ENCODE measurements at places on chromosomes 6 and 20.

DNA sequence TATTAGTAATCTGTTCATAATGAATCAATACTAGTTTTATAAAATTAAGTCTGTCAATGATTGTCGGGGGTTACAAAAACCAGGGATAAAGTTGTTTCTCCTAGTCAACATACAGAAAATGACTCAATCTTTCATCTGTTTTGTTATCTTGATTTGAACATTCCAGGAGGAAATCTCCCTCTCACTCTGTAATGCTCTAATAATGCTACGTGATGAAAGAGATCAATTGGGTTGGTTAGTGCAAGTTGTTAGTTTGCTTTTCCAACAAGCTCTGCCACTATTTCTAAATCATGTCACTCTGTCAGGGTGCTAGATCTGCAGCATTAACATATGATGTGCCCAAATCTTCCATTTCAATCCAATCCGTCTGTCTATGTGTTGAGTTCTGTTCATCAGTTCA lies 379.5 kb upstream of the GJE1 start:
- DNase-seq: no peak

DNA sequence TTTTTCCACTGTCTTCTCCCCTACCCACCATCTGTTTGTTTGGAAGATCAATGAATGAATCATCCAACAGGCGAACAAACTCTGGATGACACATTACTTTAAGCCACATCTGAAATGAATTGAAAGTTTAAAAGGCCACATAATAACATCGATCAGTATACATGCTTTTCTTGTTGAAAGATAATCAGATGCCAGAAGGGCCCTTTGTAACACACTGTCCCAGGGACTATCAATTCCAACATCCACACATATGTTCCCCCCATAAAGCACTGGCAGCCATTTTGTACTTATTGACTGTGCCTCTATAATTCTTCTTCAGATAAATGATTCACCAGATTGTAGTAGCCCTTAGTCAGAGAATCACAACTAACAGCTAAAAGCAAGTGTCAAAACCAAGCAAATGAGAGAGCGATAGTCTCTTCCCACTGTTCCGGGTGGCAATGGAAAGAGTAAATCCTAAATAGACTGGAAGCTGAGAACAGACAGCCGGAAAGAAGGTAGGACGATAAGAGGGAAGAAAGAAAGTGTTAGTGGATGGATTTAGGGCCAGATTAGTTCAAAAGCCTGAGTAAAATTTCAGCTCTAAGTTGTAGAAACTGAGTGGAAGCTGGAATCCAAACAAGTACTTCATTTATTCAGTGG lies 184.9 kb upstream of the TENT5A start:
- DNase-seq: peak; percentile 17

DNA sequence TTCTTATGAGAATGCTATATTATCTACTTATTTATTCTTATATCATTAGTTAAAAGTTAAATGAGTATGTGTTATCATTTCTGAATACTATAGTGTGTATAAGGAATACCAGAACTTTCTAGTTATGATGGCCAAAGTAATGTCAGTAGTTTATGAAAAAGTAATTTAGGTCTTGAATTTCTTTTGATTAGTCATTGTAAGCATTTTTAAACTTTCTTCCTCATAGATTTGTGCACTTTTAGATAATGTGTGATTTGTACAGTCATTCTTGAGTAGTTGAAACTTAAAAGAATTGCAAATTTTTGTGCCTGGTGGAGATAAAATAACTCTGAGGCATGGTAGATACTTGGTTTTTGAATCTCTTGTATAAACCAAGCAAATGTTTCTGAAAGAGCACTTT lies 311.3 kb downstream of the CDKAL1 start:
- DNase-seq: no peak

DNA sequence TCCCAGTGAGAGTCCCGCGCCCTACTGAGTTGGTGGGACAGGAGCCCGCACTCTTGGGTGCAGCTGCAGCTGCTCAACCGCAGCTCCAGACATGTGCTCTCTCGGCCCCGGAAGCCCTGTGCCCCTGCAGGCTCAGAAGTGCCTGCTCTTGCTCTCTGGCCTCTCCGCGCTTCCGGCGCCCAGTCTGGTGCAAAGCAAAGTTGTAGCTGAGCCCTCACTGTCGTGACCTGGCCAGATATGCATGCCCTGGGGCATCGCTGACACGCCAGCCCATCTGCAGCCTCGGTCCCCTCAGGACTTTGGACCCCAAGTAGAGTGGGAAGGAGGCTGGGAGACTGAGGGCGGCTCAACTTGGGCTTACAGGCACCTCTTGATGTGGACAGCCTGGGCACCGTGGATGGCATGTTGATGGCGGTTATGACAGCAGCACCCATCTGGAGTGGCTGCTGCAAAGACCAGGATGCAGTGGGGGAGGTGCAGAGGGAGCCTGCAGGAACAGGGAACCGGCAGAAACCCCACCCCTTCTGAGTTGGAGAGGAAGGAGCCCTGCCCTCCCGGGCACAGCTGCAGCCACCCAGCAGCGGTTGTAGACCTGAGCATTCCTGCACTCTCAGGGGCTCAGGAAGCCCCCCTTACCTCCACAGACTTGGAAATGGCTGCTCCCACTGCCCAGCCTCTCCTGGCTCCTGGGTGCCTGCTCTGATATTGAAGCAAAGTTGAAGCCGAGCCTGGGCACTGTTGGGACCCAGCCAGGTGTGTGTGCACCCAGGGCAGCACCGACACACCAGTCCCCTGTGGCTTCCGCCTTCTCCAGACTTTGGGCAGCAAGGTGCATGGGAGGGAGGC lies 462.6 kb downstream of the TBC1D32 start:
- no peak for DNase-seq

GRCh38 chr6:16518265-16518664 lies 243.0 kb downstream of the ATXN1 start:
- no peak for DNase-seq

DNA sequence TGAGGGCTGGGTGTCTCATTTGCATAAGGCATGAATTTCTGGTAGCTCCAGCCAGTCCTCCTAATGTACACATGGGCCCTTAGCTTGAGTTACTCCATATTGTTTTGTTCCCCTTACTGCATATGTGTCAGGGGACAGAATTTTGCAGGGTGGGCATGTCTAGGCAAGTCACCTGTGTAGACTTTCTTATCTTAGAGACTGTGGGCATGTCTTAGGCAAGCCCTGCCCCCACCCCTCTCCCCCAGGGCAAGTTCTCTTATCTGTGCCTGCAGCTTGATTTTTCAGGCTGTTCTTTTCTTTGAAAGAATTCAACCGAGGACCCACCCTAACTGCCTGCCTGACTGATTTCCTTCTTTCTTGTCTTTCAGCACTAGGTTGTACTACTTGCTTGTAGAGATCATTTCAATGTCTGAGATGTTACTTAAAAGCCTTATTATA lies 32.1 kb downstream of the NHLRC1 start:
- DNase-seq: no peak

DNA sequence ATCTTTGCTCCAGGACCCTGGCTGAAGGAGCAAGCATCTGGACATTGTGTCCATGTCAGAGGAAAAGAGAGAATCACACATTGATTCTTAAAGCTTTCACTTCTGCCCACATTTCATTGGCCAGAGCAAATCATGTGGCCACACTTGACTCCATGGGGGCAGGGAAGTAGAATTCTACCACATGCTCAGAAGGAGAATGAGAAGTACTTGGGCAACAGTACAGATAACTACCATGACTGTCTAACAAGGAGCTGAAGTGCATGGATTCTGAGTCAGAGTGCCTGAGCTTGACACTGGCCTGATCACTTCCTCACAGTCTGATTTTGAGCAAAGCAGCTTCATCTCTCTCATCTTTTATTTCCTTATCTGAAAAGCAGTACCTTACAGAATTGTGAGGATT lies 38.6 kb downstream of the GHRH start:
- no peak for DNase-seq

- no peak for DNase-seq
Measured at GRCh38 chr20:36092398-36093024, 62.0 kb upstream of the EPB41L1 start.

GRCh38 chr6:129138739-129139405 lies 255.9 kb downstream of the LAMA2 start:
- DNase-seq: no peak

DNA sequence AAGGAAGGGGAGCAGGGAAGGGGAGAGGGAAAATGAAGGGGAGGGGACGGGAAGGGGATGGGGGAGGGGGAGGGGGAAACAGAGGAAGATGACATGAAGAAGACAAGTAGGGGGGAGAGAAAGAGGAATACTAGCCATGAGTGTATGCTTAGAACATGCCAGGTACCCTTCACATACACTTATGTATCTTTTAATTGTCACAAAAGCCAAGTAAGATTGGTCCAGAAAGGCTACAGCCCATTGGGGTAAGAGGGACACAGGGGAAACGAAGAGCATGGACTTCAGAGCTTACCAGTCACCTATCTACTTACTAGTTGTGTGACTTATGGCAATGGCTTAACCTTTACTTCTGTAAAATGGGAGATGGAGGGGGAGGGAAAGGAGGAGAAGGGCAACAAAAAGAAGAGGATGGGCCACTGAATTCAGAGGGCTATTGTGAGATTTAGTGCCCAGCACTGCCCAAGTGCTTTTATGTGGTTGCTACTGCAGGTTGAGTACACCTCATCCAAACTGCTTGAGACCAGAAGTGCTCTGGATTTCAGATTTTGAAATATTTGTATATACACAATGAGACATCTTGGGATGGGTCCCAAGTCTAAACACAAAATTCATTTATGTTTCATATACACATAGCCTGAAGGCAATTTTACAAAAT lies 90.3 kb downstream of the ARHGAP18 start:
- DNase-seq: no peak

- DNase-seq: no peak
Measured at GRCh38 chr20:10478205-10478604, 43.1 kb downstream of the SLX4IP start.

DNA sequence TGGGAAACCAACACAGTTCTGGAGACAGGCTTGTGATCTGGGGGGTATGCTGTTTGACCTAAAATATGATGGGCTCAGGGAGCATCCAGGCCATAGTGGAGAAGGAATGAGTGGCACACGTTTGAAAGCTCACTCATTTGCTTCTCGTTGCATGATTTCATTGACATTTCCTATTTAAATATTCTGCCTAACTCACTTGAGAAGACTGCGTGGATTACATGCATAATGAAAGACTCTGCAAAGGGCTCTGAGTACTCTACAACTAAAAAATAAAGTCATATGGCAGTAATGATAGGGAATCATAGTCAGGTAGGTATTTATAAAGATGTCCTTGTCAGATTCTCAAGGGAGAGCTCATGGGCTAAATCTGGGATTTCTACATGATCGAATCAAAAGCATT lies 117.9 kb downstream of the LAMP5 start:
- DNase-seq: no peak

- DNase-seq: no peak
Measured at GRCh38 chr20:58883241-58883691, 30.8 kb downstream of the GNAS start.

- no peak for DNase-seq
Measured at GRCh38 chr6:90274451-90275030, 22.1 kb downstream of the BACH2 start.

- no peak for DNase-seq
Measured at GRCh38 chr6:168583821-168584220, 142.8 kb downstream of the SMOC2 start.

- DNase-seq: no peak
Measured at GRCh38 chr6:108588586-108588985, 27.9 kb downstream of the FOXO3 start.

DNA sequence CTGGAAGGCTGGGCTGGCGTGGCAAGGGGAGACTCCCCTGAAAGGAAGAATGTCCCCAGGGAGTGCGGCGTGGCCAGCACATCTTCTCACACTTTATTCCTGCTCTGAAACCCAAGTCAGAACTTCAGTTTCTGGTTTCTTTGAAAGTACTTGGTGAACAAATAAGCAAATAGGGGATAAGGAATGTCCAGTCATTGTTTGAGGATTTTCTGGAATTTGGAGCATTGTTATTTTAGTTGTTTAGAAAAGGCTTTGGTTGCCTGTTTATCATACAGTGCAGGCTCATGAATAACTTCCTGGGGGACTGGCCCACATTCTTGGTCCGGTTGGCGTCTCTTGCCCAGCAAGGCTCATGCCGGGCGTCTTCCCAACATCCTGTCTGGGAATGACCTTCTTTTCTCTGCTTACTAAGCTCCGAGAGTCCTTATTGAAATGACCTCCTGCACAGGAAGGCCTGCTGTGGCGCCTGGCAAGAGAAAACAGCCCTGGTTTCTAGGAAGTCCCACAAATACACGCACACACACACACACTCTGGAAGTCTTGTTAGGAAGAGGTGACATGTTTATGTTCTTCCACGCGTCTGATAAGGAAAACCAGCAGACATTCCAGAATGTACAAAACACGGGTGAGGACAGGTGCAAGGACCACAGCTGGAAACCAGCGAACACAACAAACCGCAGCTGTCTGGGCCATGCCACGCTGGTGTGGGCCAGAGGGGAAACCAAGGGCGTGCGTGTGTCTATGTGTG lies 71.9 kb downstream of the TMEM170B start:
- DNase-seq: no peak

GRCh38 chr6:48628316-48628715 lies 517.3 kb upstream of the PTCHD4 start:
- no peak for DNase-seq

DNA sequence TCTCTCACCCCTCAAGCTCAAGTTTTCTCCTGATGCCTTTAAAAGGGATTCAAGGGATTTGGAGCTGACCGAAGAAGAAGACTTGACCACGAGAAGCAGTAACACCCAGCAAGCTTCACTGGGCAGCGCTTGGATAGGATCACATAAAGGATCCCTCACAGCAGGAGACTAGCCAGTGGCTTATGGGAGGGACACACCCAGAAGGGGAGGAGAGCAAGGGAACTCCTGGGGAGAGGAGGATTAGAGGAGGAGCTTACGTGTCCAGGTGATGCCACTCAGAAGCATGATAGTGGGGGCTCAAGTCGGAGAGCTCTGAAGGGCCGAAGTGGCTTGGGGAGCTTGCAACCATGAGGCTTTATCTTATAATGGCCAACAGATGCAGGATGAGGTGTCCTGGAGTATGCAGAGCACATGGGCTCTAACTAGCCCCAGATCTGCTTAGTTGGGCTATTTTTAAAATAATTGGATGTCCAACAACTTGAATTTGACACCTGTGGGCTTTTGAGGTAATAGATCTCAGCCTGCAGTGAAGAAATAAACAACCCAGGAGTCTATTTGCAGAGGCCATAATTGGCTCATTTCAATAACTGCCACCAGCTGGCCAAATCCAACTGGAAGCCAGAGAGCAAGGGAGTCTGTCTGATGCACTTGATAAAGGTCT lies 137.9 kb upstream of the EXOC2 start:
- no peak for DNase-seq

- DNase-seq: no peak
Measured at GRCh38 chr6:116127771-116128493, 2.0 kb upstream of the COL10A1 start.
